Amniotic epithelial cell (primary cell): ENCODE measurements at places on chromosomes 13 and 19.
A peak's percentile ranks its signal among the peaks of the same experiment; 100 is the strongest.

DNA sequence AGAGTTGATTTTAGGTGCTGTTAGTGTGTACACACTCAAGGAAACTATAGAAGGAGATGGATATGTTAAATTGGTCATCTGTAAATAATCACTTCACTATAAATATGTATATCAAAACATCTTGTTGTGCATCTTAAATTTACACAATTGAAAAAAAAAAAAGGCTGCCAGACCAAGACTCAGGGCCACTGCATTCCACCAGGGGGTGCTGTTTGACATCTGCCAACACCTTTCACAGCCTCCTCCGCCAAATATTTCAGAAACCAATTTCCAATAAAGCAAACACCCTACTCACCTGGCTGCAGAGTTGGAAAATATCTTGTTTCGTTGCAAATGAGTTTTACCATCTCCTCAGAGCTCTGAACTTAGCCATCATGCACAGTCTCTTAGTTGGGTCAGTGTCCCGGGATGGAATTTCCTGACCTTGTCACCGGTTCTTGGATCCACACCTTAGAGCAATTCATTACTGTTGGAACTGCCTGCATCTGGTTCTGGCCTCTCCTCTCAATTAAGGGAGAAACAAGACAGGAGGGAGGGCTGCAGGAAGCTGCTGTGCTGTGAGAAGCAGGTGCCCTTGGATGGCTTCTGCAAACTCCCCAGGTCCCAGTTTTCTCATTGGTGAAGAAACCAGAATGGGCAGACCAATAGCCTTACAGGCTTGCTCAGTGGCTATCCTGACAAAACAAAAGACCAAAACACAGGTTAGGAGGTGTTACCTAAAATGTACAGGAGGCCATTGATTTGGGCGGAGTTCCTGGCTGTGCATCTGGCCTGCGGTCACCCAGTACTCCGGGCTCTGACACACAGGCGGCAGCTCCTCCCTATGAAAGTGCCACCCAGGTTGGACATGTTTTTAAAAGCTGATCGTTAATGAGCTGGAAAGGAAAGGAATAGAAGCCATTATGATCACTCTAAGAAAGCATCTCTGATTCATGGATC is 746.6 kb downstream of the UQCRFS1 start:
- peak; percentile 20 for DNase-seq

- peak; percentile 82 for DNase-seq
These were observed 2.5 kb downstream of the ZNF430 start for GRCh38 chr19:21022996-21023395.

DNA sequence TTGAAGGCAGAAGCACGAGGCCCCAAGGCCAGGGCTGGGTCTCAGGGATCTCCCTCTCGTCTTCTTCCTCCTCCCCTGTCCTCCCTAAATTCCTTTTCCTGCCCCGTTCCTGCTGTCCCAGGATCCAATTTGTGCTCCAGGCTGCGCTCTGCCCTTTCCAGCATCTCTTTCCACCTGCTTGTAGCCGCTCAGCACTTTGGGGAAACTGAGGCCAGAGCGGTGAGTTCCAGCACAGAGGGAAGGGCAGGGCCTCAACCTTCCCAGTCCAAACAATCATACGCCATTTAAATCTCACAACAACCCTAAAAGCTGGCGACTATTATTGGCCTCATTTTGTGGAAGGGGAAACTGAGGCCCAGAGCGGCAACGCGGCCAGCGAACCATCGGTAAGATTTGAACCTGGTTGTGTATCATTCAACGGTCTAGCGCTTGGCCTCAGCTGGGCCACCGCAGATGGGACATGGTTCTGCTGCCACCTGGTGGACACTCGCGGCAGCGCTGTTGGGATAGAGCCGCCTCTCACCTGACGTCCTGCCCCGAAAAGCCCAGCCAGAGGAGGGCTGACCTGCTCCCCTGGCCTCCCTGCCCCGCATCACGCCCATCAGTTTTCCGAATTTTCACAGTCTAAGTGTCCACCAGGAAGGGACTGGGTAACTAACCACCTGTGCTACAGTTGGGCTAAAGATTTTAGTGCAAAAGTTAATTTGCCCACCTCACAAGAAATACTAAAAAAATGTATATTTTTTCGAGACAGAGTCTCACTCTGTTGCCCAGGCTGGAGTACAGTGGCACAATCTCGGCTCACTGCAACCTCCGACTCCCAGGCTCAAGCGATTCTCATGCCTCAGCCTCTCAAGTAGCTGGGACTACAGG is 4.2 kb upstream of the RPL18A start:
- DNase-seq, result peak; percentile 42

DNA sequence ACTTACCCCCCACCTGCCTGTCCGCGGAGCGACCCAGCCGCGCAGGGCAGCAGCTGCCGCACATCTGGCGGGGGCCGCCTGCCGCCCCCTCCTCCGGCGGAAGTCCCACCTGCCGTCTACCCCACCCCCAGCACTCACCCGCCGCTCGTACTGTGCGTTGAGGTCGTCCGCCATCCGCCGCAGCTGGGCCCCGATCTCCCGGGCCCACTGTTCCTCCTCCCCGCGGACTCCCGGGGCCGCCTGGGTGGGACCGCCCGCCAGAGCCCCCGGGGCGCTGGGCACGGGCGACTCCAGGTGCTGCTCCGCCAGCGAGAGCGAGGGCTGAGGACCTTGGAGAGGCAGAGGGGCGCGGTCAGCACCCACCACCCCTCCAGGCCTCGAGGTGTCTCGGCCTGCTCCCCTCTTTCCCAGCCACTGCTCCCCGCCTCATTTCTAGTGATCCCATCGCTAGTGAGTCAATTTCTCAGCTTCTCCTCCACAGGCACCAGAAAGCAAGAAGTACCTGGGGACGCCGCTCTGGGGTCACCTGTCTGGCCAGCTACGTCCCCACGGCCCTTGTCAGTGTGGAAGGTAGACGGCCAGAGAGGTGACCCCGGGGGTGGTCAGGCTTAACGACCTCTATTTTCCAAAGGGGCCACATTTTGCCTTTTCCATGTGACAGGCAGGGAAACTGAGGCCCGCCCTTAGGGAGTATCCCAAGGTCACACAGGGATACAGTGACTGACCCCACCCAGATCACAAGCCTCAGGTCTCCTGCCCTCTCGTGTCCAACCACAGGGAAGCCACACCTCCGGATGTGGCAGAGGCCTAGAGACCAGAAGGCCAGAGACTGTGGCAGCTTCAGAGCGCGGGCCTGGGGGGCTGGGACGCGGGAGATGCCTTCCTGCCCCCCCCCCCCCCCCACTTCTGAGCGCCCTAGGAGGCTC is 4.3 kb downstream of the BBC3 start:
- DNase-seq, result peak; percentile 66

GRCh38 chr19:48433337-48433736 is 12.4 kb upstream of the GRWD1 start:
- DNase-seq, result no peak

DNA sequence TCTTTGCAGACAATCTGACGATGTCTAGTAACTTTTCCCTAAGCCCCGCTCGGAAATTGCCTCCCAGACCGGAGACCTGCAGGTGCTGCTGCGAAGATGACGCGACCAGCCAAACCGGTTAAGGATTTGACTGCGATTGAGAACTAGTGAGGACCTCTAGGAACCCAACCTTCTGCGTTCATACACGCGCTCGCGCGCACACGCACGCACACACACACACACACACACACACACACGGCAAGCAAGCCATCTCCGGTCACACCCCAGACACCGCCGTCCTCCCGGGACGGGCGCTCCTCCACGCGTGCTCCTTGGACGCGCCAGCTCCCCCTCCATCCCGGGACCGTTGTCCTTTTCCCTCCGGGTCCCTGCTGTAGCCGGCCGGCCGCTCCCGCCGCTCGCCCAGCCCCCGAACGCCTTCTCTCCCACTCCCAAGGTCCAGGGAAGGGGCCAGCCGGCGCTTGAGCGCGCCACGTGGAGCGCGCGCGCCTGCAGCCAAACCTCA is 1.2 kb downstream of the TBC1D4 start:
- peak; percentile 40 for DNase-seq

DNA sequence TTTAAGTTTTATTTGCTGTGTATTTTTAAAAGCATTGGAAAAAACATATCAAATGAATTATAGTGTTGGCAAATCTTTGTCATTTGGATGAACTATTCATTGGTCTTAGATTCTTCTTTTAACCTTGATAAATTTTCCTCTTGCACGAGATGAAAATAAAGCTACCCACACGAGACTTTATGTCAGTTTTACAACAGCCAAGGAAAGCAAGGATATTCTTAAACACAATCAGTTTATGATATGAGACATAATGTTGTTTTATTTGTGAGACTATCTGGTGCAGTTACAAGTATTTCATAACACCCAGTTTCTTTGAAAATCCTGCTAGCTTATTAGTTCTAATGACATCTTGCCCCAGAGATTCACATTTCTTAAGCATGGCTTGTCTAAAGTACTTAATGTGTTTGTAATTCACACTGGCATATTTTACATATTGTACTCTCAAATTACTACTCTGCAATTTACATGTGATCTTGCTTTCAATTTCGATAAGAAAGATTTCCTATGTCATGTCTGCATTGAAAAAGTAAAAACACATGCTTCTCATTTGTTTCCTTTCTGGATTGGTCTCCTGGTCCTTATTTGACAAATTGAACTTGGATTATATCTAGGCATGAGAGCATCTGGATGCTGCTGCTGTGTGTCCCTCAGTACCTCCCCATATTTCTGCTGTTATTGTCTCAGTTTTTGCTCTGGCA is 955.5 kb upstream of the PCDH9 start:
- DNase-seq, result peak; percentile 12
